ENCODE measurements at places on chromosomes 1 and 21.
A peak's percentile ranks its signal among the peaks of the same experiment; 100 is the strongest.

DNA sequence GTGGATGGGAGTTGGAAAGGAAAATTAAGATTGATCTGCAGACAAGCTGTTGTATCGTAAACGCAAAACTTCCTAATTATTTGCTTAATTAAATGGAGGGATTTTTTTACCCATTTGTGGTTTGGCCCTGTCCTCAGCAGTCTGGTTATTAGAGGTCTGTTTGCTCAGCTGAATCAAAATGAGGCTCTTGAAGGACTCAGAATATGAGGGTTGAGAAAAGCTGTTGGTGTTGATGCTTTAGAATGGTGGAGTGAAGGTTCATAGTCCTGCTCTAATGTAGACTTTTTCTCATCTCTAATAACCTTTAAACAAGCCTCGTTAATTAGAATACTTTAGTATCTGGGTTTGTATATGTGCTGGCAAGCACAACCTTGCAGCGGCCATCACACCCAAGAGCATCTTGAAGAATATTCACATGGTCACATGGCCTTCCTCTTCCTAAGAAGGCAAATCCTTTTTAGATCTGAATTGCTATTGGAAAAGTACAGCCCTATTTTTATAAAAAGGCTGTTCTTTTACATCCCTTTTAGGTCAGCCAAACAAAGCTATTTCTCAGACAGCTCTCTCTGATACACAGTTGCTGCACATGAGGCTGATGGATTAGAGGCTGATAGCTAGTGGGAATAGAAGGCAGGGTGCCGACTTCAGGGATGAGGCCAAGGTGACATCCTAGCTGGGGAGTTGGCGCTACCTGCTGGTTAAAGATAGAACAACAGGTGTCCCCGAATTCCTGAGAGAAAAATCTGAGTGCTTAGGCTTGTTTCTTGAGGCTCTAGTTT, 53.8 kb downstream of the MACF1 start:
- DNase-seq: peak; percentile 47

- no peak for DNase-seq
Measured at GRCh38 chr1:157360023-157360390, 192.3 kb downstream of the FCRL5 start.

DNA sequence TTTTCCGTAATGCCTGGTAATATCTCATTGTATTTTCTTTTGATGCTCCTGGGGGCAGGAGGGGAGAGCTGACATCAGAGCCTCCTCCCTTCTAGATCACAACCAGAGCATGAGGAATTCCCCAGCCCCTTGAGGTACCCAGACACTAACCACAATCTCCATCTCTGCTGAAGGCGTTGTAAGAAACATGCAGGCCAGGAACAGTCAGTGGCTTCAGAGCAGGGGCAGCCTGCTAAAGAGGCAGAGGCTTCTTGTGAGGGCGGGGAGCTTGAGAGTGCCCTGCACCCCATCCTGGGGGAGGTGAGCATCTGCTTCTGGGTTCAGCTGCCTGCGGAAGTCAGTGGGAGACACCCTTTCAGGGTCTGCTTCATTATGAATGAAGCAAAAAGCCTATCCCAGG, 19.0 kb downstream of the MAPKAPK2 start:
- peak; percentile 46 for DNase-seq

- DNase-seq: no peak
Measured at GRCh38 chr21:28473530-28474220, 519.0 kb downstream of the LTN1 start.

- DNase-seq: no peak
Measured at GRCh38 chr21:45039317-45040156, 34.8 kb upstream of the ADARB1 start.

All from activated T-helper 9 cell treated with anti-CD3 and anti-CD28 coated beads, Interleukin-2, amount 50 U/mL, for 16 hours (primary cell).